ENCODE measurements at places on chromosomes 2 and 18.

- DNase-seq: no peak
Observed at GRCh38 chr2:232545511-232546375, 4.6 kb downstream of the TIGD1 start.

DNA sequence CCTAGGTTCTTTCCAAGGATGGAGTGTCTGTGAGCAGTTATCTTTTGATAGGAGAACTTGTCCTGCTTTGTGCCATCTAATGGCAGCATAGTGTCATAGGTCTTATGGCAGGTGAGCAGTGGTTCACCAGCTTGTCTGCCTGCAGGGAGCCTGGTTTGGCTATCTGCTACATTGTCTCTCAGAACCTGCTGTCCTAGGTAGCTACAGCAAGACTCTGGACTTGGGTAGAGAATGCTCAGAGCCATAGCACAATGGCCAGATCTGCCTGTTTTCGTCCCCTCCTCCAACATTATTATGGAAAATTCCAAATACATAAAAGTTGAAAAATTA lies 28.3 kb downstream of the AGFG1 start:
- no peak for DNase-seq

- DNase-seq: no peak
Observed at GRCh38 chr2:124585277-124585676, 560.2 kb downstream of the CNTNAP5 start.

DNA sequence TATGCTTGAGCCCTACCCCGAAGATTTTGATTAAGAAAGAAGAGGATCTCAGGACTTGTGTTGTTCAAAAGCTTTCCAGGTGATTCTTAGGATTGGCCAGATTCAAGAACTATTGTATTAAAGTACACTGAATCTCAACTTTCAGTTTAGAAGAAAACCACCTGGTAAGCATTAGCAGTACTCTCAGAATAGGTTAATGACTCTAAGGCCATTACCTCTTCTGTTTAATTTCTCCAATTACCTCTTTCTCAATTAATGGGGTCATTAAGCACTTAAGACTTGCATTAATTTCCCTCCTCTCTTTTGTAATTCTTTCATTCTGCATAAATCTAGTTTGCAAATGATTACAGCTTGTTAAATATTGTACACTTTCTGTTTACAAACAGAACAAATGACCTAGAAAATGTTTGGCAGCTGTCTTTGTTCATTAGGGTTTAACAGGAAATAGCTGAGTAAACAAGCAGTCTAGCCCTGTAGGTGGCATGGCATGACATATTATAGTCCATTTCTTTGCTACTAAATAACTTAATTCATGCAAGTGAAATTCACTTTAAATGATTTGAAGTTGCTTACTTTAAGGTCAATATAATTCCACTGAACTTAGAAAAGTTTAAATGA lies 20.4 kb upstream of the TDRD15 start:
- no peak for DNase-seq

- peak; percentile 26 for DNase-seq
Observed at GRCh38 chr18:46174342-46175041, 70.3 kb downstream of the HAUS1 start.

- peak; percentile 22 for DNase-seq
Observed at GRCh38 chr2:232539298-232540231, at the start of gene CHRNG. TSS of gene CHRNG (plus strand) at chr2:232539692. CDS start at chr2:232539748, 56 bp downstream.

DNA sequence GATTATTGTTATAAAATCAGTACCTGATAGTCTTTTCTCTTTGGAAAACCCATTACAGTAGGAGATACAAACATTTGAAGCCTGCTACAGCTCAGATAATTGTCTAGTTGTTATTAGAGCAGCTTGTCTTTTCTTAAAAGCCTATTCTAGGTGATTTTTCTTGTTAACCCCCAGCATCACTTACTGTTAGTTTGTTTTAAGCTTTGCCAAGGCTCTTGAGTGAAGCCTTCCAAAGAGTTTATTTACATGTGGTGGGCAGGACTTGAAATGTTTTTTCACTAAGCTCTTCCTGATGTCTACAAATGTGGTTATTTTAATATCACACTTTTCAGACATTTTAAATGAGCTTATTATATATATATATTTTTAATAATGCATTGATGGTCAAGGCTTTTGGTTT lies 791.3 kb downstream of the PLCL1 start:
- no peak for DNase-seq

Data from T47D (cell line).